ENCODE measurements at places on chromosomes 5 and 9.
A peak's percentile ranks its signal among the peaks of the same experiment; 100 is the strongest.

DNA sequence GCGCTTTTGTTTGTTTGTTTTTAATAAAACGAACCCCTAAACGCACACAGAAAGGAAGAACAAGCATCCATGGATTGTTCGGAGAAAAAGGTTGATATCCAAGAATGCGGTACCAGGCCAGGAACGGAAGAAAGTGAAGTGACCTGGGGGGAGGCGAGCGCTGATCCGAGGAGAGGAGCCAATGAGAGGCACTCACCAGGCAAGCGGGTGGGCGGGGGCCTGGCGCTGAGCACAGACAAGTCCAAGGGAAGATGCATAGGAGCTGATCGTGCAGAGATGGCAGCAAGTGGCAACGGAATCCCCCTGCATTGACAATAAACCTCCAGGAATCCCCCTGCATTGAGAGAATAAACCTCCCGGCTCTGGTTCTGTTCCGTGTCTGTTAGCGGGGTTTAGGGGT lies 8.4 kb downstream of the OBP2B start:
- no peaks in the 10 kb centered on the region for H3K36me3 ChIP-seq
- no peak for DNase-seq
- peaks cover 30% of the 10 kb centered on the region for H3K27me3 ChIP-seq
- H3K4me1 ChIP-seq, result no peaks in the 10 kb centered on the region
- no peak overlapping the region for H3K4me3 ChIP-seq

GRCh38 chr5:14748180-14748900 lies 83.8 kb downstream of the OTULIN start:
- peak; percentile 86 for DNase-seq
- no peak overlapping the region for H3K4me3 ChIP-seq
- H3K27me3 ChIP-seq, result no peaks in the 10 kb centered on the region

DNA sequence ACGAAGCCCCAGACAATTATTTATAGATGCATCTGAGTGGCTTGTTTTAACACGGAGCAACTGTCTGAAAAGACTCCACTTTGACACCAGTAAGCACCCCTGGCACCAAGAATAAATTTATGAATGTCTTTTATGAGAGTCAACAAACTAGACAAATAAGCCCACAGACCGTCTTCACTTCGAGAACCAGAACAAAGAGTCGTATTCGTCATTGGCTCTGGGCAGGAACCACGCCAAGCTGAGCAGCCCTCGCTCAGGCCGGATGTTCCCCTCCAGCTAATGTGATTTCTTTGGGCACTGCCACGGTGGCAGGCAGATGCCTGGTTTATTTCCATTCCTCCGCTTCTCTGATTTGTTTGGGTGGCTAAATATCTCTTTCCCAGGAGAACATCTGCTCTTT lies 91.9 kb upstream of the STC2 start:
- DNase-seq, result no peak
- no peaks in the 10 kb centered on the region for H3K27me3 ChIP-seq
- no peaks in the 10 kb centered on the region for H3K36me3 ChIP-seq
- no peak overlapping the region for H3K27ac ChIP-seq

GRCh38 chr9:35071814-35072460 lies 488 bp downstream of the VCP start:
- peak overlapping the region; percentile 85 for H3K4me3 ChIP-seq
- H3K4me1 ChIP-seq, result peaks cover 40% of the 10 kb centered on the region
- peak; percentile 86 for DNase-seq
- H3K36me3 ChIP-seq, result peaks cover 10% of the 10 kb centered on the region

DNA sequence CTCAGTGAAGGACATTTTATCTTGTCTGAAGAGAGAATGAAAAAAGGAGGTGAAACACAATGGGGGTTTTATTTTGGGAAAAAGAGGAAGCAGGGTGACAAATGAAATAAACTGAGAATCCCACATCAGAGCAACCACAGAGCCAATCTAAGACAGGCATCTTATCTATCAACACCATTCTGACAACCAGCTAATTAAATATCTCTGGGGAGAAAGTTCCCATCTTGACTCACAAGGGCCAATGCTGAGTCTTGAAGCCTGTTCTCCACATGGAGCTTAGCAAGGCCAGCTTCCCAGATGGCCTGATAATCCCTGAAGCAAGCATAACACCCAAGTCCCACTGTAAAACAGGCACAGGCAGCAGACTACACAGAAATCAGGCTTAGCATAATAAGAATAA lies 30.4 kb downstream of the DPYSL3 start:
- H3K4me3 ChIP-seq, result no peak overlapping the region
- H3K27ac ChIP-seq, result peak overlapping the region; percentile 30
- peaks cover 8% of the 10 kb centered on the region for H3K4me1 ChIP-seq
- no peaks in the 10 kb centered on the region for H3K36me3 ChIP-seq

DNA sequence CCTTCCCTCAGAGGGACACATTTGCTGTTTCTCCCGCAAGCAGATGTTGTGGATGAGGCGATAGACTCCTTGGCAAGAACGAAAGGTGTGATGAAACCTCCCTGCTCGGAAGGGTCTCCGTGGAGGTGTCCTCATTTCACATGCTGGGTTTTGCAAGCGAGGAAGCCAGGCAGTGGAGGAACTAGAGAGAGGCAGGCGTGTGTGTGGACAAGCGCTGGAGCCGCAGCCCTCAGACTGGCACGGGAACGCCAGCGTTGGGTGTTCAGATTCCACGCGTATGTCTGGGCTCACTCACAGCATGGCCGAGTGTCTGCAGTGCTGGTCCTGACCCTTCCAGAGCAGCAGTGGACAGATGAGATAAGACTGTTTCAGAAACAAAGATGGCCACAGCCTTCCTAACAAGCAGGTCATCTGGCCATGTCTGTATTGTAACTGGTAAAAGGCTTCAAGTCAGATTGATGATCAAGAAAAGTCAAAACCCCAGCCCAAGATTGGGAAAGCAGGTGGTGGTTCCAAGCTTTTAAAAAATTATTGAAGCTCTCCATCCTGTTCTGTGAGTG lies 35.0 kb upstream of the NCS1 start:
- H3K27me3 ChIP-seq, result no peaks in the 10 kb centered on the region
- no peak overlapping the region for H3K4me3 ChIP-seq
- no peak for DNase-seq
- H3K36me3 ChIP-seq, result peaks cover 39% of the 10 kb centered on the region
- peaks cover 15% of the 10 kb centered on the region for H3K4me1 ChIP-seq

All from tibial artery (tissue), 4 donors.